ENCODE measurements at places on chromosomes 4 and X.

GRCh38 chr4:150209140-150209829, 131.0 kb downstream of the DCLK2 start:
- DNase-seq: peak; percentile 80

GRCh38 chr4:81913427-81913879, 441.7 kb upstream of the RASGEF1B start:
- DNase-seq: peak; percentile 32

DNA sequence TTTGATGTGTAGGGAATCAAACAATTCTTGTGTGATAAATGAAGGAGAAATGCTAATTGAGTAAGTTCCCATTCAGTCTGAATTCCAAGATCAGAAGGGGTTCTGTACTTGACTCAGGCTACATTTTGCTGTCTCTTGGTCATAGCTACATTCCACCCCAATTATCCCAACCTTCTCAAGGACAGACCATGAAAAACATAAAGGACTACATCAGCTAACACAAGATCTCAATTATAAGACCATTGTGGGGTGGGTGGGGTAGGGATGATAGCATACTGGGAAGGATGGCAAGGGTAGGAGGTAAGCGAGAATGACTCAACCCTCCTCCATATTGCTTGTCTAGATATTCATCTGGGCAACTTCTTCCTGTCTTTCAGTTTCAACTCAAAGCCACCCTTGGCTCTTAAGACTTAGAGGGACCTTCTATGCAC, 87.4 kb upstream of the ETNPPL start:
- no peak for DNase-seq

DNA sequence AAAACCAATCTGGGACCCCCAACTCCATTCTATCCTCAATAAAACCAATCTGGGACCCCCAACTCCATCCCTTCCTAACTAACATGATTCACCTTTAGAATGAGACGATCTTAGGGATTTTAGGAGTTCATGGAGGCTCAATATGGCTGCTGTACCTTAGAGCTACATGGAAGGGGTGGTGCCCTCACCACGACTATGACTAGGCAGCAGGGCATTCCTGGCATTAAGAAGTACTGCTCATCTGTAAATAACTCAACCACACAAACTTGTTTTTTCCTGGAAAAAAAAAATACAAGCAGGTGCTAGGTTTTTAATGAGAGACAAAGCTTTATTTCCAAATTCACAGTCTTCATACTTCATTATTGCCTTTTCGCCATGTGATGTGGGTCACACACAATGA, 346.5 kb upstream of the FAT1 start:
- DNase-seq: no peak

- no peak for DNase-seq
These were observed 53.7 kb downstream of the COQ2 start for GRCh38 chr4:83230928-83231327.

DNA sequence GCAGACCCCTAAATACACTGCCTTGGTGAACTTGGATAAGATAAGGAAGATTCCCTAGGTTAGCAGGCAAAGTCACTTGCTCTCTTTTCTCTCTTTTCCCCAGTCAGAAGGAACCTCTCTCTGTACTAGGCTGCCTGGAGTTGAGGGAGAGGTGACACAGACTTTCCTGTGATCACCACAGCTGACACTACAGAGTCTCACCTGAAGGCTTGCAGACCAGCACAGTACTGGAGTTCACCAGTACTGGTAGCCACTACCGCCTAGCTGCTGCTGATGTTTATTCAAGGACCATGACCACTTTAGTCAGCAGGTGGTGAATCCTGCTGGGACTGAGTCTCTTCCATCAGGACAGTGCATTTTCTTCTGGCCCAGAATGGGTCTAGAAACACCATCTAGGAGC, 63.3 kb downstream of the PTPN13 start:
- DNase-seq: no peak

DNA sequence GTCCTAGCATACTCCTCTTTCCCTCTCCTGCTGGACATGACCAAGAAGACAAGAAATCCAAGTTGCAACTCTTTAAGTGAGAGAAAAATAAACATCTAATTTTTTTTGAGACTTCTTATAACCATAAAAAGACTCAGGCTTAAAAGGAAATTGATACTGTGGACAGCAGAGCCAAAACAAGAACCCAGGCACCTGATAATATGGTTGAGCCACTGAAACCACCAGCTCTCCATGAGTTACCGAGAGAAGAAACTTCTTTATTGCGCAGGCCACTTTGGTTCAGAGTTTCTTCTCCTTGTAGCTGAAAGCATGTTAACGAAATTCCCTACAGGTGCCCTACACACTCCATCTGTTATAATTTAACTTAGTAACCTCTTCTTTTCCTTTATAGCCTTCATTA, 11.3 kb upstream of the SPCS3 start:
- DNase-seq: no peak

DNA sequence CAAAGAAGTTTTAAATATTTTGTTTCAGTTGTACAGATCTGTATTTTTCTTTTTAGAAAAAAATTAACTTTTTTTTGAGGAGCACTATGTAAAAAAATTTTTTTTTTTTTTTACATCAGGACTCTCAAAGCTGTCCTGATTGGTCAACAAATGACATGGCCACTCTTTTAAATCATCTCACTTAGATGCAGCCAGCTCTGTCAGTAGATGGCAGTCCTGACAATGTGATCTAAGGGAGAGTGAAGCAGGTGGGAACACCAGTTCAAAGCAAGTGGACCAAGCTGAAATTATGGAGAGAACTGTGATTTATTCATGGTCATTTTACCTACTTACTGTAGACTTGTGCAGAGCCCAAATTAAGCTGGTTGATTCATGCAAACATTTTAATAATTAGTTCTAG, 174.7 kb upstream of the GPRIN3 start:
- peak; percentile 48 for DNase-seq

GRCh38 chr4:84582302-84582987, 482 bp upstream of the CDS1 start:
- DNase-seq: peak; percentile 33

DNA sequence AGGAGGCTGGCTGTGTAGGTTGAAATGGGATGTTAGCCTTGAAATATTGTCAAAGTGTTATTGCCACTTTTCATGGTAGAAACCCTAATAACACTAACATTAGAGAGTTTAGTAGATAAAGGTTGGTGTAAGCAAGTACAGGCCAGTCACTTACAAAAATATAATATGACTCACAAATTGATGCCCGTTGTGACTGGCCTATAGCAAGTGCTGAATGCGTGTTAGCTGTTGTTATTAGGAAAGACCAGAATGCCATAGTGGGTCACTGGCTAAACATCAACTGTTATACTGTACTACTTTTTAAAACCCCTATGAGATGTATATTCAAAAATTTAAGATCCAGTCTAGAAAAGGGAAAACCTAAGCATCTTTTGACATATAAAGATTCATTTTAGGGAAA, 20.4 kb upstream of the GDPD2 start:
- DNase-seq: no peak

DNA sequence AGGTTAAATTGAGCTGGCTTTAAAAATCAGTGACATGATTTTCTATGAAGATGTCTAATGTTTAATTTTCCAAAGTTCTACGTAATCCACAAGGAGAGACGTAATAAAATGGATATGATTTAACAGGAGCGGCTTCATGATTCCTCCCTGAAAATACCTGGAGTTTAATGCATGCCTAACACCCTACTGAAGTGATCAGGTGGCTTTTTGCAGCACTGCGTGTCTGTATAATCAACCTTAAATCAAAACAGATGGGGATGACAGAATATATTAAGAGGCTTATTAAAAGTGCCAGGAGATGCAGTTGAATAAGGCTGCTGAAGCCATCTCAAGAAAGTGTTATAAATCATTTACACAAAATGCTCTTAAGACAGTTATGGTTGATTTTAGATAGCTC, 112.4 kb upstream of the TLR3 start:
- no peak for DNase-seq

- DNase-seq: peak; percentile 34
These were observed 18.3 kb upstream of the HERC3 start for GRCh38 chr4:88573995-88574394.

DNA sequence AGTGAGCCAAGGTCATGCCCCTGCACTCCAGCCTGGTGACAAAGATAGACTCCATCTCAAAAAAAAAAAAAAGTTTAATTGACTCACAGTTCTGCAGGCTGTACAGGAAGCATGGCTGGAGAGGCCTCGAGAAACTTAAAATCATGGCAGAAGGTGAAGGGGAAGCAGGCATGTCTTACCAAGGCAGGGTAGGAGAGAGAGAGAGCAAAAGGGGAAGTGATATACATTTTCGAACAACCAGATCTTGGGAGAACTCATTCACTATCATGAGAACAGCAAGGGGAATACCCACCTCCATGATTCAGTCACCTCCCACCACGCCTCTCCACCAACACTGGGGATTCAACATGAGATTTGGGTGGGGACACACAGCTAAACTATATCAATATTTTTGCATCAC, 315.2 kb upstream of the HTR2C start:
- DNase-seq: no peak

- DNase-seq: no peak
These were observed 89.3 kb upstream of the USP38 start for GRCh38 chr4:143095447-143095846.

GRCh38 chrX:155966876-155967275, 30.6 kb upstream of the IL9R start:
- DNase-seq: no peak

GRCh38 chr4:144646523-144647094, 653 bp downstream of the HHIP start:
- DNase-seq: peak; percentile 35

DNA sequence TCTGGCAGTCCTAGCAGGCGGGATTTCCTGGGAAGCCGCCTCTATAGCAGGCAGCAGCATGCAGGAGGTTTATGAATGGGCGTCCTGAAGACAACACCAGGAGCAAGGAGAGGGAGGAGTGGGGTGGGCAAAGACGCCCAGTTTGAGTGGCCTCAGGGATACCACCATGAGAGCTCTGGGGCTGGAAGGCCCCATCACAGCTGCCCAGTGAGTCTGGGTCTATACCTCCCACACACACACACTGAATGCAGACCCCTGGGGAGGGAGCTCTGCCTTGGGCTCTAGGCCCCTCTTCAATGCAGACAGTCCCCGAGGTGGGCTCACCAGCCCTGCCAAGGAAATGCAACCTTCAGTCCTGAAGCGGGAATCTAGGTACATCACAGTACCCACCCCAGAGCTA, 98.6 kb downstream of the AFAP1 start:
- DNase-seq: no peak

- DNase-seq: no peak
These were observed 88.1 kb downstream of the CCSER1 start for GRCh38 chr4:90215286-90215685.

DNA sequence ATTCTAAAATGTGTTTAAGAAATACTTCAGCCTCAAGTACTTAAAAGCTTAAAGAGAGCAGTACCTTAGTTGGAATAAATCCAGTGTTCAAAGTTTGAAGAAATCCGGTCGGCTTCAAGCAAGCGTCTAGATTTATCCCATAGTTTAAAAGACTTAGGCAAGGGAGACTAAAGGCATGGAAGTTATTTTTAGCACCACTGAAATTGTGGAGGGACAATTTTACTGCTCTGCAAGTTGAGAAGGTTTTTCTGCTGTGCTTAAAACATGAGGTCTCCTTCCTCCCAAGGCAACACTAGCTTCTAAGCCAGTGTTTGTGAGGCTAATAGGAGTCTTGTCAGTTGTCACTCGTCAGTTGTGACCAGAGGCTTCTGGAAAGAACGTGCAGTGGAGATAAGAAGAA, 183.5 kb downstream of the MSL3 start:
- DNase-seq: no peak

DNA sequence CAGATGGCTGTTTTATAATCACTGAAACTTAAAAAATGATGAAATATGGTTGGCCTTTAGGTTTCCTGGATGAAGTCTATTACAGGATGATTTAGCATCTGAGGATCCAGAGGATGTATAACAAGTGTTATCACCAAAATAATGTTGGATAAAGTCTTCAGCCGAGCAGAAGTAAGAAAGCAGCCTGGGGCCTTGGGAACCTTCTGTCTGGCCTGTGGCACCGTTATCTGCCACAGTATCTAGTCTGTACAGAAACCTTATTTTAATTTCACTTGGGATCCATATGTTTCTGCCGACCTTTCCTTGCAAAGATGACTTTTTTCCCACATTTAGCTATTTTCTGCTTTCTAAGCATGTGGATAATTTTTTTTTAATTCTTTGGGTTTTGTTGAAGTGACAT, 20.5 kb upstream of the ANTXR2 start:
- DNase-seq: no peak

DNA sequence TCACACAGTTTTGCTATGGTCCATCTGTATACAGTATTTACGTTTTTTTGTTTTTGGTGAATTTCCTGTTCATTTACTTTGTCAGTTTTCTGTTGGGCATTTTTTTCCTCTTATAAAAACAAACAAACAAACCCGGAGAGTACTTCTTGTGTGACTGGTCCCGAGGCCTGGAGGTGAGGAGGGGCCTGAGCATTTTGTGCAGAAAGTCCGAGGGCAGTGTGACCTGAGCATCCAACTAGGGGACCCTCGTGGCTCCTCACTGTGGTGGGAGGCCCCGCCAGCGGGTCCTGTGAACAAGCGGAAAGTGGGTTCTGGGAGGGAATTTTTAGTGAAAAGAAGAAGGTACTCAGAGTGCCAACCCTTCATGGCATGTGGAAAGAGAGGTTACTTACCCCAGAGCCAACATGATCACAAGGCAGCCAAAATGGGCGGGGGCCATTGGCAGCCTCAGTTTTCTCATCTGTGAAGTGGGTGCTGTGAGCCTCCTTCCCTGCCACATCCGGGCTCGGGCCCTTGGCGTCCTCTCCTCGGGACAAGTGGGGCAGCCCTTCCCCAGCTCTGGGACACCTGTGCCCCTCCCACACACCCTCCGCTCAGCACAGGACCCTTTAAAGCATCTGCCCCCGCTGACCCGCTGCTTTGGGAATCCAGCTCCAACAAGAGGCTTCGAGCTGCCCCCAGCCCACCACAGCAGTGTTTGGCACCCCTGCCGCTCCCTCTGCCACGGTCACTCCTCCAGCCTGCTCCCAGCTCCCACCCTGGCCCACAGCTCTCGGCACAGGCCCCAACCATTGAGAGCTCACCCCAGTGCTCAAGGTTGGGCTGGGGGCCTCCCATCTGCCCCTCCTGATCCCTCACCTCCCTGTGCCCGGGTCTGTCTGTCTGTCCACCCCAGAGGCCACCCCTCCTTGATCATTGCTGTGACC, 22.8 kb upstream of the GPR78 start:
- DNase-seq: no peak

DNA sequence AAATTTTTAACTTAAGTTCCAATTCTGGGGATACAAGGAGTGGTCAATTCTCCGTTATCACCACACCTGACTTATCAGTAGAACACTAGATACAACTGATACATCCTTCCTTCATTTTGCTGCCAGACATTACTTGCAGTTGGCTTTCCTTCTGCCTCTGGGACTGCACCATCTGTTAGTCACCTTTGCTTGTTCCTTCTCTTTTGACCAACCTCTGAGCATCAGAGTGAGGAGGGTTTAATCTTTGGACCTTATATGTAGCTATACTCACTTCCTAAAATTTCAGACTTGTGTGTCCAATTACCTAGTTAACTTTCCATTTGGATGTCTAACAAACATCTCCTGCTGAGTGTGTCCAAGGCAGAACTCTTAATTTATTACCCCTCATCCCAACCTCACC, 330.7 kb downstream of the PTTG2 start:
- DNase-seq: no peak
